Activated naive CD4-positive, alpha-beta T cell treated with anti-CD3 and anti-CD28 coated beads for 36 hours (primary cell): ENCODE measurements at places on chromosomes 1 and 21. TPM values are rescaled to one million over a fixed set of nuclear protein-coding genes. Genes with fewer than 3 reads are reported as not detected.
A peak's percentile ranks its signal among the peaks of the same experiment; 100 is the strongest.

- H3K27me3 ChIP-seq = no peaks in the 10 kb centered on the region
- peaks cover 34% of the 10 kb centered on the region for H3K36me3 ChIP-seq
- H3K27ac ChIP-seq = no peak overlapping the region
- DNase-seq = no peak
- H3K4me1 ChIP-seq = peaks cover 16% of the 10 kb centered on the region
Measured at GRCh38 chr1:20775700-20776099, 11.4 kb downstream of the HP1BP3 start.

DNA sequence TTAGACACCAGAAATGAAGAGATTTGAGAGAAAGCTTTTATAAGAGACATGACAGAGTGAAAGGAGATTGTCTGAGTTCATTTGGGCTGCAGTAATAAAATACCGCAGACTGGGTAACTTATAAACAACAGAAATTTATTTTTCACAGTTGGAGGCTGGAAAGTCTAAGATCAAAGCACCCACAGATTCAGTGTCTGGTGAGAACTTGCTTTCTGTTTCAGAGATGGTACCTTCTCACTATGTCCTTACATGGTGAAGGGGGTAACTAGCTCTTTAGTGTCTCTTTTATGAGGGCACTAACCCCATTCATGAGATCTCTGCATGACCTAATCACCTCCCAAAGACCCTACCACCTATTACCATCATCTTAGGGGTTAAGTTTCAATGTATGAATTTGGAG is 30.9 kb upstream of the FCRL4 start:
- no peaks in the 10 kb centered on the region for H3K36me3 ChIP-seq
- peaks cover 20% of the 10 kb centered on the region for H3K27me3 ChIP-seq
- DNase-seq = no peak
- H3K4me1 ChIP-seq = no peaks in the 10 kb centered on the region
- H3K4me3 ChIP-seq = no peak overlapping the region

Gene LORICRIN
- not detected for total RNA-seq

Gene PTPRF
- 2.3 TPM for total RNA-seq

Gene ADGRL2
- total RNA-seq = not detected

Gene TRIM45
- total RNA-seq = 0.17 TPM

DNA sequence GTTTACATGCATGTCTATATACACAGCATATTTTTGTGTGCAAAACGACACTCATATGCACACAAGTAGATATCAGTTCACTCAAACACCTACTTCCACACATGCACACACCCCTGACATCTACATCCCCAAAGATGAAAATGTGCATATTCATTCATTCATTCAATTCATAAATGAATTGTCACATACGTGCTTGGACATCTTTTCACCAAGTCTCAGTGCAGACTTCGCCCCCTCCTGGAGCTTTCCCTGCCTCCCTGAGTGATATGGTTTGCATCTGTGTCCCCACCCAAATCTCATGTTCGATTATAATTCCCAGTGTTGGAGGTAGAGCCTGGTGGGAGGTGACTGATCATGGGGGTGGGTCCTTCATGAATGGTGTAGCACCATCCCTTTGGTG is 53.1 kb downstream of the CAMK2N1 start:
- no peak for DNase-seq
- no peak overlapping the region for H3K27ac ChIP-seq
- H3K4me3 ChIP-seq = no peak overlapping the region
- peaks cover 2% of the 10 kb centered on the region for H3K4me1 ChIP-seq
- H3K36me3 ChIP-seq = no peaks in the 10 kb centered on the region
- H3K27me3 ChIP-seq = peaks cover 41% of the 10 kb centered on the region

- H3K27me3 ChIP-seq = no peaks in the 10 kb centered on the region
- no peak overlapping the region for H3K4me3 ChIP-seq
- H3K36me3 ChIP-seq = peaks cover 11% of the 10 kb centered on the region
- DNase-seq = no peak
- no peak overlapping the region for H3K27ac ChIP-seq
Measured at GRCh38 chr1:197180252-197180878, 33.9 kb upstream of the ASPM start.

DNA sequence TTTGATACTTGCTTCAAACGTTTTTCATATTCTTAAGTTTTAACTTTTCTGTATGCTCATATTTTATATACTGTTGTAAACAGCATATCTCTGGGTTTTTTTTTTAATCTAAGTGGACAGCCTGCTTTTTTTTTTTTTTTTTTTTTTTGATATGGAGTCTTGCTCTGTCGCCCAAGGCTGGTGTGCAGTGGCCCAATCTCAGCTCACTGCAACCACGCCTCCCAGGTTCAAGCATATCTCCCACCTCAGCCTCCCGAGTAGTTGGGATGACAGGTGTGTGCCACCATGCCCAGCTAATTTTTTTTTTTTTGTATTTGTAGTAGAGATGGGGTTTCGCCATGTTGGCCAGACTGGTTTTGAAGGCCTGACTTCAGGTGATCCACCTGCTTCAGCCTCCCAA is 1.2 kb downstream of the TBCE start:
- H3K4me1 ChIP-seq = peaks cover 28% of the 10 kb centered on the region
- H3K27me3 ChIP-seq = no peaks in the 10 kb centered on the region
- peaks cover 6% of the 10 kb centered on the region for H3K36me3 ChIP-seq
- peak overlapping the region; percentile 96 for H3K4me3 ChIP-seq
- no peak for DNase-seq

DNA sequence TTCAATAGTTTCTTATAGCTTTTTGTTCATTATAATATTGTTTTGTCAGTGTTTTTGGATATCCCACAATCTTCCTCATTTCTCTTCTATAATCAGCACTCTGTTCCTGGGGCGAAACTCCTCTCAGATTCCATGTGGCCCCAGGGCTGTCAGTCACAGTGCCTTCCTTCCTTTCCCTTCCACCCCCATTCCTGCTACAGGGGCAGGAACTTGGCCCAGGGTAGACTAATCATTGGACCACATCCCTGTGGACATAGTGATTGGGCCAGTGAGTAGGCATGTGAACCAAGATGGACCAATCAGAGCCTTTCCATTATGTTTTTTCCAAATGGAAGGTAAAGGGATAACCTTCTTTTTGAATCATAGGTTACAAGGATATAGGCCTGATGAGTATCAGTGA is 78.3 kb downstream of the PGM1 start:
- DNase-seq = no peak

Gene AGRN
- total RNA-seq = 30.5 TPM

GRCh38 chr21:30190554-30190953 is 23.9 kb upstream of the CLDN17 start:
- no peak overlapping the region for H3K27ac ChIP-seq
- no peak for DNase-seq
- H3K27me3 ChIP-seq = peaks cover 3% of the 10 kb centered on the region
- H3K36me3 ChIP-seq = no peaks in the 10 kb centered on the region
- H3K4me3 ChIP-seq = no peak overlapping the region

GRCh38 chr1:205313563-205314308 is 7.8 kb downstream of the NUAK2 start:
- peaks cover 20% of the 10 kb centered on the region for H3K36me3 ChIP-seq
- H3K27me3 ChIP-seq = no peaks in the 10 kb centered on the region
- H3K4me3 ChIP-seq = peak overlapping the region; percentile 80
- peaks cover 85% of the 10 kb centered on the region for H3K4me1 ChIP-seq
- DNase-seq = peak; percentile 77

DNA sequence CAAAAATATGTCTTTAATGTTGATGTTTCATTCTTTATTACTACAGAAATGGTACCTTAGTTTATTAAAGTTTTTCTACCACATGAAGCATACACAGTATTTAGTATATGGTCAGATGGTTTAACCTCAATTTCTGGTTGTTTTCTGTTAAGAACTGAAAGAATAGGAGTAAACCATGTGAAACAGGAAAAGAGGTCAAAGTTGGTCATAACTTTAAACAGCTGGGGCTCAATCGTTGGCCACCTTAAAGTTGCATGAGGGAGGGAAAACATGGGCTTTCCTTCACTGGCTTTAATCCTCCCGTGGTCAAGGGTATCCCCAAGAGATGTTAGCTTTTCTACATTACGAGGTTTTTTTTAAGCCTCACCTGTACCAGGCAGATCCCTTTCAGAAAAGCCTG is 483.3 kb upstream of the ADAMTS5 start:
- H3K36me3 ChIP-seq = no peaks in the 10 kb centered on the region
- no peaks in the 10 kb centered on the region for H3K4me1 ChIP-seq
- H3K4me3 ChIP-seq = no peak overlapping the region
- H3K27ac ChIP-seq = no peak overlapping the region
- DNase-seq = no peak
- H3K27me3 ChIP-seq = no peaks in the 10 kb centered on the region

- no peak overlapping the region for H3K4me3 ChIP-seq
- H3K4me1 ChIP-seq = peaks cover 21% of the 10 kb centered on the region
- peaks cover 49% of the 10 kb centered on the region for H3K36me3 ChIP-seq
- DNase-seq = no peak
- H3K27me3 ChIP-seq = no peaks in the 10 kb centered on the region
- H3K27ac ChIP-seq = no peak overlapping the region
Measured at GRCh38 chr1:19690342-19690741, 25.7 kb downstream of the HTR6 start.

Gene GPR37L1
- total RNA-seq = not detected

- no peak overlapping the region for H3K4me3 ChIP-seq
- H3K4me1 ChIP-seq = no peaks in the 10 kb centered on the region
- no peak overlapping the region for H3K27ac ChIP-seq
- no peak for DNase-seq
Measured at GRCh38 chr1:184810735-184811343, 56.2 kb upstream of the EDEM3 start.

DNA sequence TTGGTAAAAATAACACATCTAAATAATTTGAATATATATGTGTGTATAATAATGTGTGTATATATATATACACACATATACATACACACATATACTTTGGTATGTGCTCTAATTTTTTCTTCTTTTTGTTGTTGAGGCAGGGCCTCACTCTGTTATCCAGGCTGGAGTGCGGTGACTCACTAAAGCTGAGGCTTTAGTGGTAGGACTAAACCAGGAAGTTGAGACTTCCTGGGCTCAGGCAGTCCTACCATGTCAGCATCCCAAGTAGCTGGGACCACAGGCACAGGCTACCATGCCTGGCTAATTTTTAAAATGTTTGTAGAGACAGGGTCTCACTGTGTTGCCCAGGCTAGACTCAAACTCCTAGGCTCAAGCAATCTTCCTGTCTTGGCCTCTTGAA is 46.7 kb upstream of the CXADR start:
- H3K27me3 ChIP-seq = no peaks in the 10 kb centered on the region
- DNase-seq = no peak
- no peaks in the 10 kb centered on the region for H3K36me3 ChIP-seq
- H3K4me1 ChIP-seq = no peaks in the 10 kb centered on the region
- no peak overlapping the region for H3K27ac ChIP-seq
- no peak overlapping the region for H3K4me3 ChIP-seq

Gene ZZZ3
- 39.3 TPM for total RNA-seq

Gene BRINP3
- total RNA-seq = not detected

Gene CACNA1E
- not detected for total RNA-seq

- peaks cover 6% of the 10 kb centered on the region for H3K36me3 ChIP-seq
- H3K4me1 ChIP-seq = peaks cover 58% of the 10 kb centered on the region
- H3K27me3 ChIP-seq = no peaks in the 10 kb centered on the region
- no peak for DNase-seq
- H3K4me3 ChIP-seq = no peak overlapping the region
- H3K27ac ChIP-seq = no peak overlapping the region
Measured at GRCh38 chr1:202953392-202953791, 4.7 kb downstream of the ADIPOR1 start.

Gene ZNF691
- 4.6 TPM for total RNA-seq

Gene IFI44L
- total RNA-seq = 79.2 TPM

GRCh38 chr1:153122831-153123421 is 9.6 kb upstream of the SPRR2F start:
- peaks cover 16% of the 10 kb centered on the region for H3K27me3 ChIP-seq
- H3K4me1 ChIP-seq = no peaks in the 10 kb centered on the region
- no peak overlapping the region for H3K4me3 ChIP-seq
- H3K36me3 ChIP-seq = no peaks in the 10 kb centered on the region
- no peak for DNase-seq

- H3K4me1 ChIP-seq = no peaks in the 10 kb centered on the region
- H3K36me3 ChIP-seq = no peaks in the 10 kb centered on the region
- no peak overlapping the region for H3K27ac ChIP-seq
Measured at GRCh38 chr1:48066936-48067335, 69.8 kb upstream of the TRABD2B start.

- peaks cover 22% of the 10 kb centered on the region for H3K4me1 ChIP-seq
- peak overlapping the region; percentile 74 for H3K4me3 ChIP-seq
- H3K36me3 ChIP-seq = no peaks in the 10 kb centered on the region
- peak overlapping the region; percentile 80 for H3K27ac ChIP-seq
Measured at GRCh38 chr1:6962996-6963911, 178.0 kb downstream of the CAMTA1 start.

Gene AMY1B
- total RNA-seq = not detected

DNA sequence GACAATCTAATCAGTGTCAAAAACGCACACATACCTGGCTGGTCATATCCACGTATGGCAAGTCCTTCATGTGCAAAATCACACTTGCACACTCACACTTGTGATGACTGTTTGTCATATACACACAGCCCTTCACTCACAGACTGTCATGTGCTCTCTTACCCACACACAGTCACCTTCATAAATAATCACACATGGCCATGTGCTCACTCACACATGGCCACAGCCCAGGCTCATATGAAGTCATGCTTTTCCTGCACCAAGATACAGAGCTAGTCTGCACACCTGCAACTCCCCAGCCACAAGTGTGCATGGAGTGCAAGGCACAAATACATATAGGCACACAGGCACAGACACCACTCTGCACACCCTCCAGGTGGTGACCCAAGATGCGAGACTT is 45.4 kb upstream of the FOXO6 start:
- no peak overlapping the region for H3K27ac ChIP-seq
- H3K36me3 ChIP-seq = no peaks in the 10 kb centered on the region
- no peaks in the 10 kb centered on the region for H3K4me1 ChIP-seq

Gene PLA2G2D
- 0.35 TPM for total RNA-seq

Gene BRDT
- not detected for total RNA-seq

Gene NMNAT2
- not detected for total RNA-seq

GRCh38 chr1:17851056-17851455 is 95.9 kb downstream of the ACTL8 start:
- no peak overlapping the region for H3K27ac ChIP-seq
- DNase-seq = no peak
- peaks cover 7% of the 10 kb centered on the region for H3K27me3 ChIP-seq
- H3K4me1 ChIP-seq = no peaks in the 10 kb centered on the region

Gene ITGB2
- total RNA-seq = 185 TPM

GRCh38 chr1:89927478-89927877 is 67.4 kb upstream of the ZNF326 start:
- no peak overlapping the region for H3K4me3 ChIP-seq
- peaks cover 13% of the 10 kb centered on the region for H3K4me1 ChIP-seq
- H3K36me3 ChIP-seq = peaks cover 32% of the 10 kb centered on the region
- H3K27me3 ChIP-seq = no peaks in the 10 kb centered on the region
- no peak for DNase-seq

DNA sequence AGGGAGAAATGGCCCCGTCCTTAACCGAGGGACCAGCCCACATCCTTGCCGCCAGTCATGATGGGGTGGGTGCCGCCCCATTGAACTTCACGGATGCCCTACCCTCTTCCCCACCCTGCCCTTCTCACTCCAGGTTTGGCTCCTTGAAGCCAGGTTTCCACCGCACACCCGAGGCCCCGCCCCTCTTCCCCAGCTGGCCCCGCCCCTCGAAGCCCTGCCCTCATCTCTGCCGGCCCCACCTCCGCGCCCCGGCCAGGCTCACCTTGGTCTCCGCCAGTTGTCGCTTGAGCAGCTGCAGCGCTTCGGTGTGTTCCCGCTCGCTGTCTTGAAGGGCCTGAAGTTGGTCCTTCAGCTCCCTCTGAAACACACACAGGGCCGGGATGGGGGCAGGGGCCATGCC is 16.6 kb downstream of the TRIM62 start:
- no peak overlapping the region for H3K27ac ChIP-seq
- no peaks in the 10 kb centered on the region for H3K4me1 ChIP-seq
- no peaks in the 10 kb centered on the region for H3K27me3 ChIP-seq
- no peak overlapping the region for H3K4me3 ChIP-seq
- no peaks in the 10 kb centered on the region for H3K36me3 ChIP-seq
